ENCODE measurements at places on chromosomes 2 and 18. TPM values are rescaled to one million over a fixed set of nuclear protein-coding genes. Genes with fewer than 3 reads are reported as not detected.

Gene CPO
- 0.33 TPM for total RNA-seq

Gene B3GNT7
- total RNA-seq: 3.7 TPM

DNA sequence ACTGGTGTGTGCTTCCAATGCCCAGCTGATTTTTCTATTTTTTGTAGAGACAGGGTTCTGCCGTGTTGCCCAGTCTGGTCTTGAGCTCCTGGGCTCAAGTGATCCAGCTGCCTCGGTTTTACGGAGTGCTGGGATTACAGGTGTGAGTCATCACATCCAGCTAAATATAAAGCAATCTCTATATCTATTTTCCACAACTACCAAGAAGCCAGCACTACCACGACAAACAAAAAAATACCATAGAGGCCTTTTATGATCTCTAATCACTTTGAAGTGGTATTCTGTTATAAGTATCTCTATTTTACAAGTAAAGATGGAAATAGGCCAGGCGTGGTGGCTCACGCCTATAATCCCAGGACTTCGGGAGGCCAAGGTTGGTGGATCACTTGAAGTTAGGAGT is 34.7 kb downstream of the C2orf74 start:
- no peak overlapping the region for H3K4me3 ChIP-seq
- H3K27ac ChIP-seq: no peak overlapping the region
- no peaks in the 10 kb centered on the region for H3K27me3 ChIP-seq
- peaks cover 61% of the 10 kb centered on the region for H3K36me3 ChIP-seq

GRCh38 chr2:177207101-177207500 is 5.5 kb upstream of the HNRNPA3 start:
- H3K36me3 ChIP-seq: no peaks in the 10 kb centered on the region
- H3K27me3 ChIP-seq: no peaks in the 10 kb centered on the region
- H3K4me1 ChIP-seq: peaks cover 38% of the 10 kb centered on the region
- H3K27ac ChIP-seq: no peak overlapping the region
- H3K4me3 ChIP-seq: no peak overlapping the region

- no peak overlapping the region for H3K27ac ChIP-seq
- no peak overlapping the region for H3K4me3 ChIP-seq
- no peaks in the 10 kb centered on the region for H3K27me3 ChIP-seq
- peaks cover 30% of the 10 kb centered on the region for H3K36me3 ChIP-seq
- peaks cover 27% of the 10 kb centered on the region for H3K4me1 ChIP-seq
- no peak for DNase-seq
Measured at GRCh38 chr18:79528846-79529245, 133.1 kb downstream of the NFATC1 start.

- H3K4me3 ChIP-seq: no peak overlapping the region
- H3K36me3 ChIP-seq: peaks cover 24% of the 10 kb centered on the region
- DNase-seq: no peak
- no peaks in the 10 kb centered on the region for H3K4me1 ChIP-seq
- no peak overlapping the region for H3K27ac ChIP-seq
Measured at GRCh38 chr2:36569267-36569856, 28.6 kb downstream of the FEZ2 start.

DNA sequence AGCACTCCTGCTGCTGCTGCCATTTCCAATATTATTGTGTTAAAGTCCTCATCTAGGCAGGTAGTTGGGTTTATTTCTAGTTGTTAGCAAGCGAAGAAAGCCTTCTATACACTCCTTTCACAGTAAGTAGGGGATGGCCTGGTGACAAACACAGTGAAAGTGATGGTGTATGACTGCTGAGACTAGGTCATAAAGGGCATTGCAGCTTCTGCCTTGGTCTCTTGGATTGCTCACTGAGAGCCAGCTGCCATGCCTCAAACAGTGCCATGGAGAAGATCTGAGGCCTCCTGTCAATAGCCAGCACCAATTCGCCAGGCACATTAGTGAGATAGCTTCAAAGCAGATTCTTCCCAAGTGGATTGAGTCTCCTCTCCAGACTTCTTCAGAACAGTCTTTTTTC is 27.6 kb upstream of the MSTN start:
- H3K4me3 ChIP-seq: no peak overlapping the region
- no peaks in the 10 kb centered on the region for H3K36me3 ChIP-seq
- no peak for DNase-seq
- no peak overlapping the region for H3K27ac ChIP-seq
- no peaks in the 10 kb centered on the region for H3K4me1 ChIP-seq

- no peak overlapping the region for H3K27ac ChIP-seq
- no peak overlapping the region for H3K4me3 ChIP-seq
- H3K27me3 ChIP-seq: no peaks in the 10 kb centered on the region
- no peaks in the 10 kb centered on the region for H3K36me3 ChIP-seq
- no peaks in the 10 kb centered on the region for H3K4me1 ChIP-seq
- no peak for DNase-seq
Measured at GRCh38 chr2:169038338-169038757, 7.2 kb upstream of the ABCB11 start.

- H3K4me1 ChIP-seq: no peaks in the 10 kb centered on the region
- no peak overlapping the region for H3K4me3 ChIP-seq
- H3K27ac ChIP-seq: no peak overlapping the region
- peaks cover 22% of the 10 kb centered on the region for H3K27me3 ChIP-seq
- H3K36me3 ChIP-seq: no peaks in the 10 kb centered on the region
Measured at GRCh38 chr2:120511536-120511935, 165.6 kb downstream of the INHBB start.

- H3K4me1 ChIP-seq: no peaks in the 10 kb centered on the region
- no peak overlapping the region for H3K27ac ChIP-seq
- no peaks in the 10 kb centered on the region for H3K27me3 ChIP-seq
- no peaks in the 10 kb centered on the region for H3K36me3 ChIP-seq
- no peak for DNase-seq
Measured at GRCh38 chr2:228318218-228318617, 136.7 kb upstream of the SPHKAP start.

Gene TFCP2L1
- total RNA-seq: 0.50 TPM

- H3K4me3 ChIP-seq: no peak overlapping the region
- no peaks in the 10 kb centered on the region for H3K27me3 ChIP-seq
- H3K27ac ChIP-seq: no peak overlapping the region
- DNase-seq: no peak
- no peaks in the 10 kb centered on the region for H3K36me3 ChIP-seq
Measured at GRCh38 chr2:150127995-150128394, 359.5 kb downstream of the RND3 start.

Gene AMER3
- not detected for total RNA-seq

GRCh38 chr18:73419531-73419930 is 551.7 kb upstream of the NETO1 start:
- H3K4me1 ChIP-seq: no peaks in the 10 kb centered on the region
- H3K4me3 ChIP-seq: no peak overlapping the region
- DNase-seq: no peak
- no peak overlapping the region for H3K27ac ChIP-seq
- H3K27me3 ChIP-seq: no peaks in the 10 kb centered on the region

Gene APOB
- 2.3 TPM for total RNA-seq

Gene ALPG
- not detected for total RNA-seq

Gene ASB18
- not detected for total RNA-seq

Gene HAT1
- 21.8 TPM for total RNA-seq

DNA sequence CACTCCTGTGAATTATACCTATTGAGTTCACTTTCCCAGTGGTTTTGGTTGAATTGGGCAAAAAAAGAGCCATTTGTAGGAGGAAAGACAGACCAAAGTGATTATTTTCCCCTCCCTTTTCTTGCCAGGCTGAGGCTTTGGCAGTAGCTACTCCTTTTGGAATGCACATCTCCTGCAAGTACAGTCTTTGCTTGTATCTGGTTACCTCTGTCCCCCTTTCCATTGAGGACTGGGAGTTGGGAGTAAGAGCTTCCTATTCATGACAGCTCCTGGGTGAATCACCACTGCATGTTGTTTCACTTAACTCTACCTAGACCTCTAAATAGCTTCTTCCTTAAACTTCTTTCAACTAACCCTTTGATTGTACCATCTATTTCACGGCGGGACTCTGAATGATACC is 695.3 kb upstream of the ZNF804A start:
- no peaks in the 10 kb centered on the region for H3K27me3 ChIP-seq
- no peaks in the 10 kb centered on the region for H3K4me1 ChIP-seq
- H3K36me3 ChIP-seq: no peaks in the 10 kb centered on the region

DNA sequence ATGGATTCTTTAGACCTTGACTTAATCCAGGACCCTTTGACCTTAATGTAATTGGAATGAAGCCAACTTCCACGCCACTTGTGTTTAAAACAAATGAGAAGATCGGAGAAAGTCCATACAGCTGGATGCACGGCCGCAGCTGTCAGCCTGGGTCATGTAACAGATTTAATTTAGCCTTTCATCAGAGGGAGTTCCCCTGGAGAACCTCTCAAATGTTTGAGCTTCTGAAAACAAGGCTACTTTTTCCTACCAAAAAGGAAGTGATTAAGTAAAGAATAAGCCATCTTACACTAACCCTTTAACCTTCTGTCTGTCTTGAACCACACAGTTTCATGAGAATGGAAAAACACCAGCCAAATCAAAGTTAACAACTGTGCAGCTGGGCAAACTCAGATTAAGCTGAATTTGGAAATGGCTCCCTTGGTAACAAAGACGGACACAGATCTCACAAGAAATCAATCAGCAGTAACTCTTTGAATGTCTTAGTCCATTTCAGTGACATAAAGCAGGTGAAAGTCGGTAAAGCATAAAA is 103.6 kb downstream of the DOCK10 start:
- H3K27ac ChIP-seq: no peak overlapping the region
- H3K4me1 ChIP-seq: peaks cover 12% of the 10 kb centered on the region
- H3K4me3 ChIP-seq: no peak overlapping the region
- H3K27me3 ChIP-seq: no peaks in the 10 kb centered on the region
- no peaks in the 10 kb centered on the region for H3K36me3 ChIP-seq

DNA sequence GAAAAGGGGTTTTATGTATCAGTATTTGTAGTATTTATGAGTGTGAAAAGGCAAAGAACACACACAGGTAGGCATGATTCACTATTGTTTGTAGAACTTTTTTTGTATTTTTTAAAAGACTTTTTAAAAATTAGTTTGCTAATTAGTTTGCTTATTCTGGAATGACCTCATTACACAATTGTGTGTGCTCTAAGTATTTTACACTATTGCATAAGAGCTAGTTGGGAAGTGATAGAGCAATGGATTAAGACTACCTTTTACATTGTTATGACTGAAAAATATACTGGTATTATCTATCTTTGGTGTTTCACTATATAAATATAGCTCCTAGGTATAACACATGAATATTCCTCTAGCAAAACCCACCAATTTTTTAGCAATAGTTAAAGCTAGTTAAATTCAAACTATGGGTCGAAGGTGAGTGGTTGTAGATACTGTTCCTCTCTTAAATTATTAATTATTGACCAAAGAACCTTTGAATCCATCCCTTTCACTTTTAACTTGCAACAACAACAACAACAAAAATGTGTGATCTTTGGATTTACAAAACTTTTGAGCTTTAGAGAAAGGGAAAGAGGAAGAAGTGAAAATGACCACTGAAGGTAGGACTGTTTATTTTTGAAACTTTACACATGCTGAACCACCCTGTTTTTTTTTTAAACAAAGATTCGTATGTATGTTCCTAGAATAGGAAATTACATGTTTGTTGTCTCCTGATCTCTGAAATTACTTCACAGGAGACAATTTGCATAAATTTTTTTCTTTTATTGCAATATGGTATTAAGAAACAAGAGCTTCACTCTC is 18.7 kb downstream of the ITPRID2 start:
- no peak for DNase-seq
- peaks cover 7% of the 10 kb centered on the region for H3K4me1 ChIP-seq
- H3K27ac ChIP-seq: no peak overlapping the region
- H3K27me3 ChIP-seq: no peaks in the 10 kb centered on the region

Gene RAB27B
- total RNA-seq: 1.6 TPM

GRCh38 chr2:70310899-70311298 is 9.0 kb upstream of the FAM136A start:
- no peaks in the 10 kb centered on the region for H3K36me3 ChIP-seq
- no peak overlapping the region for H3K4me3 ChIP-seq
- no peaks in the 10 kb centered on the region for H3K4me1 ChIP-seq
- H3K27me3 ChIP-seq: peaks cover 12% of the 10 kb centered on the region
- no peak overlapping the region for H3K27ac ChIP-seq

Gene NEURL3
- not detected for total RNA-seq

Gene IL36G
- not detected for total RNA-seq

GRCh38 chr2:174603280-174603679 is 5.7 kb upstream of the WIPF1 start:
- H3K4me1 ChIP-seq: peaks cover 49% of the 10 kb centered on the region
- DNase-seq: no peak
- no peak overlapping the region for H3K27ac ChIP-seq

Gene AKAIN1
- not detected for total RNA-seq

- no peaks in the 10 kb centered on the region for H3K27me3 ChIP-seq
- DNase-seq: no peak
- H3K4me3 ChIP-seq: no peak overlapping the region
- peaks cover 37% of the 10 kb centered on the region for H3K36me3 ChIP-seq
- peaks cover 27% of the 10 kb centered on the region for H3K4me1 ChIP-seq
Measured at GRCh38 chr18:48854780-48855179, 96.0 kb downstream of the SMAD7 start.

DNA sequence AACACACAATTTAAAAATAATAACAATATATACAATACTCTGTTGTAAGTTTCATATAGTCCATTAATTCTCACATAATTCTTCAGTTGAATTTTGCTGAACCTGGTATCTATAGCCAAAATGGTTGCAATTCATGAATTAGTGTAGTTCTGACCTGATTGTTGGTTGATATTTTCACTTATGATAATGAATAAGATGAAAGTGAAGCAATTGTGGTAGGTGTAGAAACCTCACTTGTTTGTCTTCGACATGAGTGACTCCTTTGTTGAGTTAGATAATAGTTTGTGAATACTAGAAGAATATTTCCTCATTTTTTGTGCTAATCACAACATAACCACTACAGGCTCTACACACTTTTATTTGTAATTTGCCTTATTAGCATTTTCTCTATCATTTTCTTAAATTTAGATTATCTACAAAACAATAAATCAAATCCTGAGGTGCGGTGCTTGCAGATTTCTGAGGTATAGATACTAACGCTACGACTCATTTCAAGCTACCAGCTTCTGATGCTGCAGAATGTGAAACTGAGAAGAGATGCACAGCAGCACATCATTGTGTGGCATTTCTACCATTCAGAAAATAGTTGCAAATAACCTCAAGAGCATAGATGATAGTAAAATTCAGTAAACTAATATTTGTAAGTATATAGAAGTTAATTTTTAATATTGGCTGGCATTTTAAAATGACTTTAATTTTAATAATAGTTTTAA is 117.9 kb downstream of the KCNH7 start:
- no peaks in the 10 kb centered on the region for H3K27me3 ChIP-seq
- DNase-seq: no peak
- H3K36me3 ChIP-seq: no peaks in the 10 kb centered on the region

GRCh38 chr18:32093523-32093922 is 1.8 kb downstream of the RNF138 start:
- peak overlapping the region; percentile 93 for H3K4me3 ChIP-seq
- H3K4me1 ChIP-seq: peaks cover 27% of the 10 kb centered on the region
- H3K36me3 ChIP-seq: no peaks in the 10 kb centered on the region

- no peak overlapping the region for H3K27ac ChIP-seq
- H3K4me1 ChIP-seq: peaks cover 11% of the 10 kb centered on the region
- DNase-seq: no peak
- peak overlapping the region; percentile 14 for H3K4me3 ChIP-seq
- H3K36me3 ChIP-seq: no peaks in the 10 kb centered on the region
Measured at GRCh38 chr2:16105669-16106281, 165.4 kb downstream of the MYCN start.

- H3K27ac ChIP-seq: peak overlapping the region; percentile 71
- H3K4me3 ChIP-seq: peak overlapping the region; percentile 11
- H3K4me1 ChIP-seq: no peaks in the 10 kb centered on the region
- peaks cover 53% of the 10 kb centered on the region for H3K36me3 ChIP-seq
Measured at GRCh38 chr2:218476676-218477075, 57.8 kb downstream of the VIL1 start.

- no peaks in the 10 kb centered on the region for H3K36me3 ChIP-seq
- peaks cover 12% of the 10 kb centered on the region for H3K4me1 ChIP-seq
- DNase-seq: no peak
- peak overlapping the region; percentile 75 for H3K4me3 ChIP-seq
Measured at GRCh38 chr2:60882971-60883753, 1.8 kb downstream of the REL start.

Gene MXD1
- total RNA-seq: 7.7 TPM
